ENCODE measurements at places on chromosomes 1 and 21.

DNA sequence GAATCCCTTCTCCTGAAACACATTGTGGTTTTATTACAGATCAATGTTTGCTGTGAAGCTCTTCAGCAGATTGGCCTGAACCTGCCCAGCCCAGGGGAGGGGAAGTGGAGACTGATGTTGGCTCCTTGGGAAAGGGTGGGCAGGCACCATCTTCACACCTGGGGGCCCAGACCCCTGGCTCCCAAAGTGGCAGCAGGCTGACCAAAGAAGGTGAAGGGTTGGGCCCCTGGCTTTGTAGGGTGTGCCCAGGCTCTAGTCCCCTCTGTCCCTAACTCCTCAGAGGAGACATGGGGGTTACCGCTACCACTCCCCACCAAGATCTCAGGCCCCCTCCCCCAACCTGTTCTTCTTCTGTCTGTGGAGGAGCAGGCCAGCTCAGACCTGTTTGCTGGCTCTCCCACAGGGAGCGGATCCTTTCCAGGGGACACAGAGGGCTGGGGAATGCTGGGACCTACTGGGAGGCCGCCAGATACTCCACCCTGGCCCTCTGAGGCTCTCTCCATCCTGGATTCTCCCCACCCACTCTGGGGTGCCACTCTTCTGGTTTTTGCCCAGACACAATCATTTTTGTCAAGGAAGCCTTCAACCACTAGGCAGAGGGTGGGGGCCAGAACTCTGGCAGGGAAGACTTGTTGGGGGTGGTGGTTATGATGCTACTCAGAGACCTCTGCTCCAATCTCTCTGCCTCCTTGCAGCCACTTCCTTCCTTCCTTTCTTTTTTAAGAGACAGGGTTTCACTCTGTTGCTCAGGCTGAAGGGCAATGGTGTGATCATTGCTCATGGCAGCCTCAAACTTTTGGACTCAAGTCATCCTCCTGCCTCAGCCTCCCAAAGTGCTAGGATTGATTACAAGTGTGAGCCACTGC lies 5.0 kb upstream of the EFNA3 start:
- no peak for DNase-seq

- DNase-seq = no peak
Observed at GRCh38 chr21:28124541-28124940, 868.1 kb downstream of the LTN1 start.

- DNase-seq = no peak
Observed at GRCh38 chr21:20902998-20903397, 95.2 kb upstream of the NCAM2 start.

GRCh38 chr1:2455757-2456156 lies 20.3 kb upstream of the PLCH2 start:
- no peak for DNase-seq

GRCh38 chr1:87149241-87150041 lies 179.2 kb upstream of the LMO4 start:
- no peak for DNase-seq

- DNase-seq = peak; percentile 86
Observed at GRCh38 chr1:202697038-202697437, 13.2 kb downstream of the SYT2 start.

GRCh38 chr1:245054105-245054504 lies 100.7 kb upstream of the KIF26B start:
- no peak for DNase-seq

- DNase-seq = no peak
Observed at GRCh38 chr1:97743129-97743528, 177.7 kb downstream of the DPYD start.

- DNase-seq = peak; percentile 31
Observed at GRCh38 chr1:38285807-38286530, 239.4 kb upstream of the POU3F1 start.

- no peak for DNase-seq
Observed at GRCh38 chr1:29501227-29501976, 265.1 kb downstream of the PTPRU start.

DNA sequence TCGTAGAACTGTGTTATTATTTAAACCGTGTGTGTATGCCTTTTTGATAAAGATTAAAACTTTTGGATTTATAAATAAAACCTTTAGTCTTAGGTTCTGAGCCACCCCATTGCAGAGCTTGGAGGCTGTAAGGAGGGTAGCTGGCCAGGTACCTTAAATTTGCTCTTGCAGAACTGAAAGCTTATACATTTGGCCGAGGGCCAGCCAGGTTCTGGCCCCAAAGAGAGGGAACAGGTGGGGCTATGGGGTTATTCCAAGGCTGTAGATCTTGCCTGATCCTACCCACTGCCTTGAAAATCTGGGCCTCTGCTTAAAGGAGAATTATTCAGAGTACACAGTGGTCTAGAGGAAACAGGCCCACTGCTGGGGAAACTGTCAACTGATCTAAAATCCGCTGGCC lies 59.6 kb downstream of the CAMK2N1 start:
- no peak for DNase-seq

DNA sequence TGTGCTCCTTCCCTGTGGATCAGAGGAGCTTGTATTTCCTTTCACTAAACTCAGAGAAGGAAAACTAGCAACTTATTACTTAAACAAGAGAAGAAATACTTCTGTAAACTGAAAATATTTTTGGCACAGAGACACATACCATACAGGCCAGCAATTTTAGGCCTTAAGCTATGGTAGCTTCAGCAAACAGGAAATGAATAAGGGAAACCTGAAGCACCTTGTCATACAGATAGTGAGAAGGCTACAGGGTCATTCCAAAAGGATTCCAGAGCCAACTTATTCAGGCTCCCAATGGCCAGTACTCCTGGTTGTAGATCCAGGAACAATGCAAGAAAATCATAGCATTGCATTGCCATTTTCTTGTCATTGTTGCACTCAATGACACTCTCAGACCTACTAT lies 9.1 kb upstream of the KYAT3 start:
- DNase-seq = no peak

GRCh38 chr21:36135391-36136102 lies 668 bp downstream of the CBR3 start:
- DNase-seq = peak; percentile 47

- DNase-seq = no peak
Observed at GRCh38 chr1:224894915-224895314, 34.6 kb upstream of the DNAH14 start.

DNA sequence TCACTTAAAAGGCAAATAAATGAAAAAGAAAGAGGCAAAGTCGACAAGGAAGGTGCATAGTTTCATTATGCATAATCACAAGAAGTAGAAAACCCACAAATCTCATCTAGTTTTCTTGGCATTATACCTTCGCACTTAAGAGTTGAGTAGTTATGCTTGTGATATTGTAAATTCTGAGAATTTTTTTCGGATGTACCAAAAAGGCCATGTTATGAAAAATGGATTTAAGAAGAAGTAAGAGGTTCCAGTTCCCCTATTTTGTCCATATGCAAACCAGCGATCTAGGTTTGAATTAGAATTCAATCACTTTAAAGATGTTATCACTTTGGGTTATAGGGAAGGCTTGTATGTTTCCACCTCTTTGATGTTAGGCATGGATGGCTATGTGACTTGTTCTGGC lies 7.9 kb upstream of the ERICH3 start:
- no peak for DNase-seq

GRCh38 chr1:202046748-202047708 lies 36.6 kb downstream of the ELF3 start:
- DNase-seq = no peak

DNA sequence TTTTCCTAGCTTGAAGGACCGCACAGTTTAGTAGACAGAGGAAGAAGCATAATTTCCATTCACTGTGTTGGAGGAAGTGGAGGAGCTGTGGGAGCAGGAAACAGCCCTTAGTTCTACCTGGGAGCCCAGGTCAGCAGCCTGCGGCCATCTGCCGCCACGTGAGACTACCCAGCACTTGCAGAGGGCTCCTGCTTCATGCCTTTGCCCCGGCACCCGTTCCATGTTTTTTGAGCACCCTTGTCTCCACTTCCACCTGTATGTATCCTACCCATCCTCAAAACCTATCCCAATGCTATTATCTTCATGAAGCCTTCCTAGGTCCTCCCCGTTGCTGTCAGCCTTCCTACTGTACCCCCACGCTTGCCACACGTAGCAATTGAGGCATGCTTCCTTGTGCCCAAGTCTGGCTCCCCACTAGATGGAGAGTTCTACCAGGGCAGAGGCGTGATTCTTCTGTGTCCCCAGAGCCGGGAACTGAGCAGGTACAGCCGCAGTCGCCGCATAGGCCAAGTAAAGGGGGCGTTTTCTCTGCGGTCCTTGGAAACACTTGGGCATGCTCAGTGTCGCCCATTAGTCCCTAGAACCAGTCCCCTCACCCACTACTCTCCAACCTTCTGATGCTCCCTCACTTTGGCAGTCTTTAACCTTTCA lies 1.9 kb downstream of the SLC6A9 start:
- no peak for DNase-seq

DNA sequence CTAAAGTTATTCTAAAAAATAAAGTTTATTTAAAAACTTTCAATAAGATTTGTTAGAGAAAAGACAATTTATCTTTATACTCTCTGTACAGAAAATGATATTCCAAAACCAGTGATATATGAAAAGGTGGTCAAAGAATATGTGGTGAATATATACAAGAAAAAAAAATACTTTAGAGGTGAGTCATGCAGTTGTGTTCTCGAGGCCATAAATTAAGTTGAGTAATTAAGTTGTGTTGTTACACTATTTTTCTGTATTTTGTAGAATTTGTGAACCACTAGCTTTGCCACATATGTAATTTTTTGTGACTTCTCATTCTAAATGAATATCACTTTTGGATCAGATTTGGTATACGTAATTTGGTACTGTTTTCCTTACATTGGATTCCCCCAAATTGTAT lies 23.6 kb upstream of the DUSP10 start:
- no peak for DNase-seq

DNA sequence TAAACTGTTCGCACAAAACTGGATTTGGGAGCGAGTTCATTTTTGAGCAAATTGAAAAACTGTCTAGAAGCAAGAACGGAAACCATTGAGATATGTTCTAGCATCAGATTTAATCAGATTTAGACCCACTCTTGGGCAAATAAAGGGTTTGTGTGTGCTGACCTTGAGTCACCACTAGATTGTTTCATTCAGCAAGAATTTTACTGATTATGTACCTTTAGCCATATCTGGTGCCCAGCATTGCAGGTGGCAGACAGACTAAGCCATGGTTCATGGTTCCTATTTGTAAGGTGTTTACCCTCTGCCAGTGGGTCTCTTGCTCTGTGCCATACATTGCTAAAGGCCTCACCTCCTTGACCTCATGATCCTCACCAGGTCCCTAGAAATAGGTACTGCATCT lies 1.4 kb downstream of the NUDC start:
- no peak for DNase-seq
